IMR-90 (cell line): ENCODE measurements at places on chromosomes 11 and 22. TPM values are rescaled to one million over a fixed set of nuclear protein-coding genes. Genes with fewer than 3 reads are reported as not detected.

- no peak for DNase-seq
Observed at GRCh38 chr22:33028234-33028633, 29.9 kb downstream of the SYN3 start.

GRCh38 chr11:128503245-128503991 is 83.9 kb downstream of the ETS1 start:
- peak; percentile 96 for DNase-seq

B4GALNT4 gene
- total RNA-seq, result 5.2 and 6.1 TPM in 2 replicates

BIRC3 gene
- 5.0 and 6.4 TPM in 2 replicates for total RNA-seq

DNA sequence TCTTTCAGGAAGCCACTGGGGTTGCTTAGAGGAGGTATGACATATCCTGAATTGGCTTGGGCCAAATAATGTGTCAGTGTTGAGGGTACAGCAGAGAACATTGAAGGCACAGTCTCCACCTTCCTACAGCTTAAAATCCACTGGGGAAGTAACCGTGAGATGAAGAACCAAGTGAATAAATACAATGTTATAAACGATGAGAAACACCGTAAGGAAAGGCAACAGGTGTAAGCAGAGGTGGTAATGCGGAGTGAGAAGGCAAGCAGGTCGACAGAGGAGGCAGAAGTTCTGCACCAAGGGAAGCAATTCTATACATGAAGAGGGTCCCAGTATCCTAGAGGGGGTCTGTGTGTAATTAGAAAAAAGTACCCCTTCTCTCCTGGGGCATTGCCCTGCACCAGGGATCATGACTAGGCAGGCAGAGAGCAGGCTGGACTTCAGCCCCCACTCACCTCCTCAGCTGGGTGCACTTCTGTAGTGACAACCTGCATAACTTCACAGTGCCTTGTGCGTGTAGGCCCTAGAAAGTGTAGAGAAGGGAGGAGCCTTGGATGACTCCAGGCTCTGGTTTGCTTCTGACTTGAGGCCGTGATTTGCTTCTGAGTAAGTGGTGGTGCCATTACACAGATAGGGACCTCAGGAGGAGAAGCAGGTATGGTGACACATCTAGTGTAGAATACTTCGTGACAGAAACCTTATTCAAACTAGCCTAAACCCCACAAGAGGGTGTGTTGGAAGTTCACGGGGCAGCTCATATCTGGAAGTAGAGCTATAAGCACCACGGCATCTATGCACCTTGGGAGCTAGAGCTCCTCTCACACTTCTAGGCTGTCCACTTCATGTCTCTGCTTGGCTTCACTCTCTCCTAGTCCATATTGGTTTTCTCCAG is 4.9 kb downstream of the MYOD1 start:
- DNase-seq, result no peak

GRCh38 chr22:40716116-40716515 is 36.8 kb downstream of the MCHR1 start:
- DNase-seq, result no peak

DNA sequence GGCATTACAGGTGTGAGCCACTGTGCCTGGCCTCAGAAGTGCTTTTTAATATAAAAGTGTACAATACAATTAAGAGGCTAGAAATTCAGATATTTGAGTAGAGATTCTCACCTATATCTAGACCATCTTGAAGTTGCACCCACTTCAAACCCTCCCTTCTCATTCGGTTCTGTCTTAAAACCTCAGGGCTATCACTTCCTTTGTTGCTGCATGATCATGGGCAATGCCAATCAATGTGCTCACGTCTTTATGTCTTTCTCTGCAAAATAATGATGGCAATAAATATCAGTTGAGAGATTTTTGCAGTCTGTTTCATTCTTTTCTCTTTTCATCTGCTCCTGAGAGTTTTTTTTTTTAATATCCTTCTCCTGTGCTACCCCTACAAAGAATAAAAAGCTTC is 9.3 kb upstream of the NUP160 start:
- DNase-seq, result no peak

GRCh38 chr11:116302756-116303155 is 470.0 kb downstream of the BUD13 start:
- DNase-seq, result no peak

DNA sequence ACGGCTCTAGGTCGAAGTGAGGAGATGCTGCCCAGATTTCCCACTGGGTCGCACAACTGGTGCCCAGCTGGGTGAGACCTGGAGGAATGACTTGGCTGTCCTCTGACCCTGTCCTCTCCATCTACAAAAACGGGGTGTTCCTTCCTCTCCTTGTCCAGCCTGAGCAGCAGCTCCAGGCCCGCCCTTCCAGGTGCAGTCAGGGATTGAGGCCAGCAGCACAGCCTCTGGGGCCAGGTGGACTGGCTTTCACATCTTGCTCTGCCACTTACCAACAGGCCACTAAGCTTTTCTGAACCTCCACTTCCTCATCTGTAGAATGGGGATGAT is 91.7 kb upstream of the LMO1 start:
- DNase-seq, result no peak

DNA sequence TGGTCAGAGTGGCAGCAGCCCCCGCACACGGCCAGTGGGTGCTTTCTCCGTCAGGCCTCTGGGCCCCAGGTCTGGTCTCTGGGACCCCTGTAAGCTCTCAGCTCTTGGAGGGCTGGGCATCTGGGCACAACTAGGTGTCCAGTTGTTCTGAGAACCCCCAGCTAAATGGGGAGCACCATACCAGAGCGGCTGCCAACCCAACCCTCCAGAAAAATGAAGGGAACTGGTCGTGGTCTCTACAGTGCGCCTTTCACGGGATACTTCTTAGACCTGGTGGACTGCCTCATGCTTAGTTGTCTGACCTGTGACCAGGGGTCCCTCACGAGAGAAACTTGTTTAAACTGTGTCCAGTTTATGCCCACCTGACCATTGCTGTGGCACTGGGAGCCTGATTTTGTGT is 104.9 kb downstream of the BCR start:
- DNase-seq, result no peak

SPDYC gene
- total RNA-seq, result not detected in 2 replicates

GRCh38 chr11:121576531-121576930 is 123.8 kb upstream of the SORL1-AS1 start:
- DNase-seq, result no peak

OR5L2 gene
- total RNA-seq, result not detected in 2 replicates

- DNase-seq, result peak; percentile 91
Observed at GRCh38 chr22:37742376-37743171, 45.7 kb downstream of the TRIOBP start.

DNA sequence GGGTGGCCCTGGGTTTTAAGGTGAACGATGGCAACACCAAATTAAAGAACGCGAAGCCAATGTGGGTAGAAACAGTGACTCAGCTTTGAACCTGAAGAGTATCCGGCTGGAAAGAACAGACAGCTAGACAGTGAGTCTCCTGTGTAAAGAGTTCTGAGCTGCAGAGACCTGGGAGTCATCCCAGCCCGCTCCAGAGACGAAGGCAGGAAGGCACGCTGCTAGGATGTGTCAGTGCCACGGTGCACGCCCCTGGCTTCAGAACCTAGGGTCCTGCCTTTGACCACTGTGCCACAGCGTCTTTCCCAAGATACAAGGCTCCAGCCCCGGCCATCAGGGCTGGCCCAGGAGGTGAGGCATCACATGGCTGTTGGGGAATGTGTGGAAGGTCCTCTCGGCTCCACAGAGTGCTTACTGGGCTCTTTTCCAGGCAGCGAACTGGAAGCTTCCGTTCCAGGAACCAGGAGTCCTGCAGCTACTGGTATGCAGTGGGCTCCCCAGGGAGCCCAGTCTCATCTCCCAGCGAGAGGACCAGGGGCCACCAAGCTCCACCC is 29.9 kb downstream of the LRFN4 start:
- peak; percentile 18 for DNase-seq

DNA sequence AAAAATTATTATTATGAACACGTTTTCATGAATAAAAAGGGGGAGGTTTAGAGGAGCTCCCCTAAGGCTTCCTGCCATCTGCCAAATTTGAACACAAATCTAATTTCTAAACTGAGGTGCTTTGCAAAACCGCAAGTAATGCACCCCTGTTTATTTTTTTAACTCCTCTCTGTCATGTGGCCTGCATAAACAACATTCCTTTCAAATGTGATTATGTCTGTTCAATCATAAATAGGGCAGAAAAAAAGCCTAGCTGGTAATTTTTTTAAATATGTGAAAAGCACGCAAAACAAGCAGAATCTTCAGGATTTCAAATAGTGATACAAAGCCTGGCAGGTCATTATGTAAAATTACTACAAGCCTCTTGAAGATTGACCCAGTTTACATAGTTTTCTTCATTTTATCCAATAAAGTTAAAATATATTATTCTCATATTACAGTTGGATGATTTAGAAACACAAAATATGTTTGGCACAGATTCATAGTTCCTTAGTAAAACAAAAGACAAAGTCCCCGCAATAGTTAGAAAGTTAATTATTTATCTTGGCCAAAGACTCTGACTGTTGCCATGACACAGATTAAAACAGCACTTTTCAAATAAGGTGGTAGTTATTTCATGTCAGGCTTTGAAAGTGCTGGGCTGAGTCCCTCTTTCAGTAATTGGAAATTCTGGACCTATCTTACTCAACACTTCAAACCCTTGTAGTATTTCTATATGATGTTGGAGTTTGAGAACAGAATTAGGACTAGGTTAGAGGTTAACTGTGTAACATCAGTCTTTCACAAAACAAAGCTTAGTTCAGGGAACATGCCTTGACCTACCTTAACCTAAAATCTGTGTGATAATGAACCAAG is 200.3 kb upstream of the MPPED2 start:
- peak; percentile 37 for DNase-seq

- DNase-seq, result no peak
Observed at GRCh38 chr11:102184269-102184987, 74.2 kb downstream of the YAP1 start.

DNA sequence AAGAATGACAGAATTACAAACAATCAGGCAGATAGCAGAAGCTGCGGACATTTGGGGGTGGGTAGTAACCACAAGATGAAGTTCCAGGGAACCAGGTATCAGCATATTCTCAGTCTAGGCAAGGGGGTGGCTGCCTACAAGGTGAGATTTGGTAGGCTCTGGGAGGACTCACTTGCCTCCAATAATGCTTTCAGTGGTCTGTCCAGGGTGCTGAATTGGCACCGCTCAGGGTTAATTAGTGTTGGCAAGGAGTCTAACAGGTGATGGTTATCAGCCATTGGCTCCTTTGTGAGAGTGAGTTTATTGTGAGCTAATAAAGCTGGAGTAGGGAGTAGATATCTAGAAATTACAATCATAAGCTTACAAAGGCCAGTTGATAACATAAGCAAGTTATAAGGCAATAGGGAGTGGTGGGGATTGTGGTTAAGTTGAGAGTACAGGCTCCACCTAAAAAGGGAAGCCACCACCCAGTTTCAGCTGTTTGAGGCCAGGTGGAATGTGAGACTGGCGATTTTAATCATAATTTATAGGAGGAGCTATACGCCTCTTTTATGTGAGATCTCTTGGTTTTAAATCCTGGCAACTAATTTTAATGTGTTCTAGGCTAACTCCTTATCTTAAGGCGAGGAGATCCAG is 320.5 kb downstream of the MIAT start:
- DNase-seq, result no peak
